Dermis blood vessel endothelial cell (primary cell): ENCODE measurements at places on chromosomes 12 and 14. TPM values are rescaled to one million over a fixed set of nuclear protein-coding genes. Genes with fewer than 3 reads are reported as not detected.

- peak; percentile 35 for DNase-seq
Observed at GRCh38 chr12:70849265-70849960, 71.1 kb downstream of the PTPRR start.

- DNase-seq, result no peak
Observed at GRCh38 chr12:50387972-50388478, 8.4 kb downstream of the FAM186A start.

- no peak for DNase-seq
Observed at GRCh38 chr12:57497223-57498131, 9.6 kb downstream of the MARS1 start.

DNA sequence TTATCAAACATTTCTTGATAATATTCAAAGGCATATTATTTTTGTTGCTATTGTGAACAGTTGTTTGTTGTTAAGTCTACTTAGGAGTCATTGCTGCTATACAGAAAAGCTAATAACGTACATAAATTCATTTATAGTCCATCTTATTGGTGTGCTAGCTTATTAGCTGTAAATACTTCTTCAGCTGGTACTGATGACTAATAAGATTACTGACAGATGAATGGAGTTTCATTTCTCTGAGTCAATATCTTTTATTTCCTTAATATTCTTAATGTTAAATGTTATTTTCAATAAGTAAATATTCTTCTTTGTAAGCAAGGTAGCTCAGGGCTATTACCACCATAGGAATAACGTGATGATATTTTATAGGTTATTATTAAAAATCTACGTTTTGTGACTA is 139.4 kb upstream of the SLCO1C1 start:
- DNase-seq, result peak; percentile 4

DNA sequence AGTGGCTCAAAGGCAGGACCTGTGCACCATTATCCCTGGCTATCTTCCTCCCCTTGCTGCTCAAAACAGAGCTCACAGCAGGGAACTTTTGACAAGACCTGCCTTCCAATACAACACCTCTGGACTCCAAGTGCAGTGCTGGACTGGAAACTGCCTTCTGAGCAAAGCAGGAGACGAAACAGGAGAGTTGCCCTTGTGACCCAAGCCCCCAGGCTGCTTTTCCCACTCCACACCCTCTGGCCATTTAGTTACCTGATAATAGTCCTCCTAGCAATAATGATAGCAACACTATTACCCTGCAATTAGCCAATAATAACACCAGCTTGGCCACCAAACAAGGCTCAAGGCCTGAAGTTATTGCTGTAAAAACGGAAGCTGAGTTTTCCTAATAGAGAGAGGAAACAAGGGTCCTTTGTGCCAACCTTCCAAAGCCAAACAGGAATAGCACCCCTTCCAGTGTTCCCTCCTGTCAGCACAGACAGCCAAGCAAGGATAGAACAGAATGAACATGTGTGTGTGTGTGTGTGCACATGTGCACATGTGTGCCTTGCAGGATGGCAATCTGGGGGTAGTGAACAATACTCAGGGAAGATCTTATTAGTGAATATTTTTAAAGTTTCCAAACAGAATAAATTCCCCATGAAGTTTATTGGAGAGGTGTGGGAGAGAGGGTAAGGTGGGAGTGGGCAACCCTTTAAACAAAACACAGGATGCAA is 9.2 kb upstream of the KRT73 start:
- no peak for DNase-seq

DNA sequence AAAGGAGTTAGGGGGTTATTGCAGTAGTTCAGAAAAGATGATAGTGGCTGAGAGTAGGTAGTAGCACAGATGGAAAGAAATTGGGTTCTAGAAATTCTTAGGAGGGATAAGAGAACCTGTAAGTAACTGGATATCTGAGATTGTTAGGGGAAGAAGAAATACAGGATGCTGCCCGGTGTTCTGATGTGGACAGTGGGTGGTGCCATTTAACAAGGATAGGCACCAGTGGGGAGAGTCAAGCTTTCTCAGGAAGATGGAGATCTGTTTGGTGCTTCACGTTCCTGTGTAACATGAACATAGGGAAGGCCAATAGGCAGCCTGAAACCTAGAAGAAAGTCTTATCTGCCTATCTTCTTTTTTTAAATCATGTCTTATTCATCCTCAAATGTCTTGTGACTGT is 245.9 kb downstream of the NPAS3 start:
- peak; percentile 41 for DNase-seq

- no peak for DNase-seq
Observed at GRCh38 chr12:50928392-50928791, 24.0 kb upstream of the HIGD1C start.

GRCh38 chr12:50746431-50746830 is 17.5 kb upstream of the ATF1 start:
- no peak for DNase-seq

GRCh38 chr12:105588106-105588505 is 257.6 kb downstream of the C12orf75 start:
- no peak for DNase-seq

DNA sequence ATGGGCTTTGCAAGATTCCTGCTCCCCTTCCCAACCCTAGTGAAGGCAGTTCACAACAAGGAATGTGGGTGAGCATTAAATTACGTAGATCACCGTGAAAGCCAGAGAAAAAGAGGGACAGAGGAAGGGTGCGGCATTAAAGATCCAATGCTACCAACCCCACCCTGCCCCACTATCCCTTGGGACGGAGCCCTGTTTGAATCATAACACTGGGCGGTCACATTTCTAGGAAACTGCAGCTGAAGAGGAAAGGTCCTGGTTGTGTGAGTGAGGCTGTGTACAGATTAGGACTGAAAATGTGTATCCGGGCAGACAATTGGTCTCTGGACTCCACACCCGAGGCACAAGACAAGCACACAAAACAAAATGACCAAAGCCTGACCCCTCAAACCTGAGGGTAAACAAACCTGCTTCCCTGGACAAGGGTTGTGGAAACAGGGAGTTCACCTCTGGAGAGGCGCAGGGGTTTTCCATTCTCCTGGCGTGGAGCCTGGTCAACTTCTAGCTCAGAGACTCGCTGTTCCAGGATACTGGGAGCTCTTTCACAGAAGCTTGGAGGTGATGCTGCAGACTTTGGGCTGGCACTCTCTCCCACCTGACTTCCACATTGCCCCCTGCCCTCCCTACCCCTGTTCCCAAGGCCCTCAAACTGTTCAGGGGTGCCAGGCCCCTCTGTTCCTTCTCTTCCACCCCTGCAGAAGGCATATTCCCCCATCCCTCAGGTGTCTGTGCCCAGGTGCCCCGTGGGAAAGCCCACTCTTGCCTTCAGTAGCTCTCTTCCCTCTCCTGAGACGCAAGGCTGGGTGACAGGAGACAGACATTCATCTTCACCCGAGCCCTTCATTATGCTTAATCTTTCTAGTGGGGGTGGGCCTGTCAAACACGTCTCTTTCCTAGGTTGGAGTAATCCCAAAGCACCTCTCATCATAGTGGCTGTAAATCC is 16.5 kb downstream of the NINJ2 start:
- peak; percentile 79 for DNase-seq

DNA sequence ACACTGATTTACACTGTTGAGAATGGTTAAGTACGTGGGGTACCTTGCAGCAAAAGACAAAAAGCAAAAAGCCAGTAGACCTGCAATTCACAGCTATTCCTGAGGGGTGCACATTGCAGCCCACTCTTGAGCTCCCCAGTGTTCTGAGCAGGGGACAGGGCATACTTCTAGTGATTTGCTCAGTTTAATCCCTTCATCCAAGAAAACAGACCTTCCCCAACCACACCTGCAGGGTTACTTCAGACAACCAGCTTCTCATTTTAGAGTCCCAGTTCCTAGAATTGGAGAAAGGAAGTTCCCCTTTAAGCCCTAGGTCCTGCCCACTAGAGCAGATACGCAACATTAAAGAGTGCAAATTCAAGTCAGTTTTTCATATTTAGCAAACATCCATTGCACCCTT is 3.6 kb upstream of the WSB2 start:
- peak; percentile 39 for DNase-seq

- no peak for DNase-seq
Observed at GRCh38 chr12:120653611-120654010, 13.2 kb downstream of the CABP1 start.

DNA sequence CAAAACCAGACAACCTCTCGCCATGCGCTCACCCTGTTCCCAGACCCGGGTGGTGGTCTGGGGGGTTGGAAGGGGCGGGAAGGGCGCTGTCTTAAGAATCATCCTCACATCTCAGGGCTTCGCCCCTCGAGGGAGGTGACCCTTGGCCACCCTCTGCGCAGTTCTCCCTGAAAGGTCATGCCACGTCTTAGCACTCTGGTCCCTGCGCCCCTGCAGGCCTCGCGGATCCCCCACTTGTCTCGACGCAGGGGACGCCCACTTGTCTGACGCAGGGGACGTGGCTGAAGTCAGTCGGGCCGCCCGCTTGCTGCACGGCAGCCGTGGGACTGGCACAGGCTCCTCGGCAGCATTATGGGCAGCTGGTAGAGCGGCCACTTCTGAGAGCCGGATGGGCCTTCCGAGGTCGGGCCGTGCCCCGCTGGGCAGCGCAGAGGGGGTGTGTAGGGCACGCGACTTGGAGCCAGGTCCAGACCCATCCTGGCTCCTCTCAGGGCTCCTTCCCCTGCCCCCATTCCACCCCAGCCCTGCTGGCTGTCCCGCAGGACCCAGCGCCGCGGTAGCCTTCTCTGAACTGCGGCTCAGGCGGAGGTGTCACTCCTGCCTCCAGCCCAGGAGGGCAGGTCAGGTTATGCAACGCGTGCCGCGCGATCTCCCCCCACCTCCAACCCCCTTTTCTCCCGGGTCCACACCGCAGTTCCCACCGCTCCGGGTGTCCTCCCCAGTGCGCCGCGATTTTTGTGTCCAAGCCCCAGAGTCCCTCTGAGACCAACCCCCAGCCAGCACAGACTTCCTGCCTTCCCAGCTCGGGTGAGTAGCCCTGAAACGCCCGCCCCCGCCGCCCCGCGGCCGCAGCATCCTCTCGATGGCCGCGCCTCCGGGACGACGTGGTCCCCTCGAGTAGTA is 40.9 kb upstream of the CAPRIN2 start:
- peak; percentile 81 for DNase-seq

GRCh38 chr14:81416194-81416952 is 16.2 kb upstream of the STON2 start:
- no peak for DNase-seq

- no peak for DNase-seq
Observed at GRCh38 chr12:123963821-123964220, 8.8 kb downstream of the CCDC92 start.

GRCh38 chr12:119642986-119643385 is 24.9 kb upstream of the PRKAB1 start:
- no peak for DNase-seq

- peak; percentile 42 for DNase-seq
Observed at GRCh38 chr12:132413931-132414588, 75.9 kb upstream of the FBRSL1 start.

- peak; percentile 95 for DNase-seq
Observed at GRCh38 chr12:94714378-94715114, 64.2 kb upstream of the TMCC3 start.

DNA sequence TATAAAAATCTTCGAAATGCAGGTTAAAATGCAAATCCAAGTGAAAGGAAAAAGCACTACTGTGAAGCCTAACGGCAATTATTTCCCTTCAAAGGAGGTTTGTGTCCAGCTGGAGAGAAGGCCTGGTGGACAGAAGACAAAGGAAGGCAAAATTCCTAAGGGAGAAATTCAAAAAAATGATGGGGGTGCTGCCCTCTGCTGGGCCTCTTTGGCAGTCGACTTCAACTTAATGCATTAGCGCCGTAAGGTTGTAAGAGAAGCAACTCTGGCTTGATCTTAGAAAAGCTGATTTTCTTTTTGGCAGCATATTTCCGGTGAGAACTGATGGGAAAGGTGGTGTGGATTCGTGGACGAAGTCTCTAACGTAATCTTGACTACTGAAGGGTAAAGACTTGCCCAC is 34.3 kb upstream of the CHFR start:
- DNase-seq, result no peak

DNA sequence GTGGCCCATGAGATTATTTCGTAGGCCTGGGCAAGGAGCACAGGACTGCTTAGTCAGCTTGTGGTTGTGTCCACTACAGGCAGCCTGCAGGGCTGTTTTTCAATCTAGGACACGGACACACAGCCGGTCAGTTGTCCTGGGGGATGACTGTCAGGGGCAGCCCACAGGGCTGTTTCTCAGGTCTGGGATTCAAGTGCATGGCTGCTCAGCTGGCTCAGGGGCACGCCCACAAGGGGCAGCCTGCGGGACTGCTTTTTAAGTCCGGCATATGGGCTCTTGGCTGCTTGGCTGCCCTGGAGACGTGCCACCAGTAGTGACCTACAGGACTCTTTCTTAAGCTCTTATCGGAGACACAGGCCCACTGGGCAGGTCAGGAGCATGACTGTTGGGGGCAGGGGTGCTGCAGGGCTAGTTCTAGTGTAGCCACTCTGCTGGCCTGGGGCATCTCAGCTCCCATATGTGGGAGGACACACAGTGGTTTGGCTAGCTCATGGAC is 26.6 kb upstream of the GTF2A1 start:
- no peak for DNase-seq

DNA sequence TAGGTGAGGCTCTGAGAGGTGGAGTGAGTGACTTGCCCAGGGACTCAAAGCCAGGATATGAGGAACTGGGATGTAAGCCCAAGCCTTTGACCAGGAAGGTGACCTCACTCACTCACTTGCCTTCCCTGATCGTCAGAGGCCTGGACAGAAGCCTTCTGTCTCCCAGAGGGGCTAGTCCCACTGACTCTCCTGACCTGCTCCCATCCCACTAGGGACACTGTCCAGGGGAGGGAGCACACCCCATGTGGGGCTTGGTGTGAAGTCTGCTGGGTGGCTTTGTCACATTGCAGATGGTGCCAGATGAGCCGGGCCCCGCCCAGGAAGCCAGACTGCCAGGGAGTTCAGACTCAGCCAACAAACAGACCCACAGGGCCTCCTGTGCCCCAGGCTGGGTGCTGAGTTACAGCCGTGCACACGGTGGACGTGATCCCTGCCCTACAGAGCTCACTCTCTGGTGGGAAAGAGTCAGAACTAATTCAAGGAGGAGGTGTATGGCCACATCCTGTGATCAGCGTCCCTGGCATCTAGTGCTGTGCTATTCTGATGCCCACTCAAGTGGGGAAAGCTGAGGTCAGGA is 28.3 kb downstream of the MMAB start:
- DNase-seq, result peak; percentile 59

DNA sequence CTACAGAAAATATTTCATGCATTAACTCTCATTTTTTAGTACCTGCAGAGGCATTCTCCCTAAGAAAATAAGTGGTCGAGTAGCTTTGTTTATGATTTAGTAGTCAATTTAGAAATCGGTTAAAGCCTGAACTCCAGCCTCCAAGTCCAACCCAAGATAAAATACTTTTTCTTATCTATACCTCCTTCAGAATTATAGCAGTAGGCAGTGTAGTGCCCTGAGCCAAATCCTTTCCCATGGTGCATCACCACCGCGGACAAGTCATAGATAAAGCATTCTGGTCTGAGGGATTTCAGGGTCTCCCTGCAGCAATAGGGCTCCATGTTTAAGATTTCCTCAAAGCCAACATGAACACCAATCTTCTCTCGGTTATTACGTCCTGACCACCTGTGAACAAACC is 30.5 kb downstream of the USP44 start:
- no peak for DNase-seq

GRCh38 chr14:103064978-103065377 is 7.6 kb upstream of the CDC42BPB start:
- DNase-seq, result no peak

- peak; percentile 56 for DNase-seq
Observed at GRCh38 chr12:121804417-121805111, 755 bp downstream of the SETD1B start.

Gene BBOF1
- total RNA-seq, result 1.3 and 2.6 TPM in 2 replicates

Gene SSTR1
- 0.17 and 0.33 TPM in 2 replicates for total RNA-seq

Gene PTPRB
- 135 and 169 TPM in 2 replicates for total RNA-seq

Gene SERPINA9
- total RNA-seq, result not detected in 2 replicates

Gene CACNA2D4
- total RNA-seq, result 0.17 and 0.33 TPM in 2 replicates

Gene TCL1B
- total RNA-seq, result not detected in 2 replicates

Gene PDZRN4
- not detected in 2 replicates for total RNA-seq

Gene NPFF
- not detected in 2 replicates for total RNA-seq

Gene HHIPL1
- 1.7 and 4.1 TPM in 2 replicates for total RNA-seq

Gene ACTR6
- total RNA-seq, result 12.8 and 26.0 TPM in 2 replicates

Gene HSPA2
- 5.4 and 7.0 TPM in 2 replicates for total RNA-seq
